GM06990 (cell line): ENCODE measurements at places on chromosomes 4 and X.
A peak's percentile ranks its signal among the peaks of the same experiment; 100 is the strongest.

DNA sequence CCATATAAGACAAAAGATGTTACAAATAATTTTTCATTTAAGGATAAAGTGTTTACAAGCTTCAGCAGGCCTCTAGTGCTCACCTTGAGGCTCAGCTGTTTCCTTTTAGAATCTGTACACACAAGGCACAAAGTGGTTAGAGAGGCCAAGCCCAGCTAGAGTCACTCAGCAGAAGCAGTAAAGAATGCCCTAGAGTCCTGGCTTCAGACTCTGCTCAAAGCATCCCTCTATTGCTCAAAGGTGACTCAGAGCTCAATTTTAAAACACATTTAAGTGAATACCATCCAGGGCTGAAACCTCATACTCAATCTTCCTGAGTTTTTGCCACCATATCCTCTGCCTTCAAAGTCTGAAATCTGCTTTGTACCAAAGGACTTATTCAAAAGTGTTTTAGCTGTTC lies 22.6 kb upstream of the PHF8 start:
- no peak for DNase-seq

DNA sequence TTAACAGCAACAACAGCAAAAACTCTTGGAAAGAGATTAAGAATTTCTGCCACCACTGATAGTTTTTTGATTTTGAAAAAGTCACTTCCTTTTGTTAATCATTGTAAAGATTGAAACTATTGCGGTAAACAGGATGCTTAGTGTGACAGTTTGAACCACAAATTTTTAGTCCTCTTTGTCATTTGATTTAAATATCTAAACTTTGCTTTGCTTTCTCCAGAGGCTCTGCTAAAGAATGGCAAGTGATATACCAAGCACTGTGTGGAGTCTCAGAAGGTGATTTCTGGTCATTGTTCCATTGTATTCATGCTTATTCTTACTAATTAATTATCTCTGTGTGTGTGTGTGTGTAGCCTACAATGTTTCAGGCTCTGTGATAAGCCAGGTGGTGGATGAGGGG lies 155.6 kb downstream of the BMPR1B start:
- DNase-seq = no peak

DNA sequence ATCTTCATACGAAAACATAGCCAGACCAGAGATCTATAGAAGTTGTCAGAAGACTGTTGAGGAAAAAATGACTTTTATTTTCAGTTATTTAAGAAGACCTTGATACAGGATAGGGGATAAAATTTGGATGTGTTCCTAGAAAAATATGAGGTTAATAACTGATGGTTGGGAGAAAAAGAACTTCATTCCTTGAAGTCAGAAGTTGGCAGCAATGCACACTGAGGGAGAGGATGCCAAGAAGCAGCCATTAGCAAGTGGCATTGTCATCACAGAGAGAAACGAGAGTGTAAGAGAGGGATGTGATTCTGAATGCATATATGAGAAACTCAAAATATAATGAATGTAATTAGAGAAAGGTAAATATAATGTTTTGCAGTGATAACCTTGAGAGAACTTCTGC lies 382.1 kb upstream of the EPHA5 start:
- DNase-seq = no peak

DNA sequence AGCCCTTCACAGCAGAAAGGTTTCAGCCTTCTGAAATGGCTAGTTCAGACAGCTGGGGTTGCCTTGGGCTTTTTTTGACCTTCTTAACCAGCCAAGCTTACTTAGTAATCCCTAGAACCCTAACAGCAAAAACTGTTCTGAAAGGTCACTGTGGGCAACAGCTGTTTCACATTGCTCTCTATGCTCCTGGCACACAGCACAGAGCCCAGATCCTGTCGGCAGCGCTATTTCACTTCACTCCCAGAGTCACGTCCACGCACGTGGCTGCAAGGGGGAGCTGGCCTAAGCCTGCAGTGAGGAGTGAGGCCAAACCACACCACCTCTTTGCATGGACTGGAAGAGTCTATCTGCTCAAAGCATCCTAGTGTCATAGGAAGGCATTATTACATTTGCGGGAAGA lies 32.0 kb upstream of the STS start:
- DNase-seq = peak; percentile 72

DNA sequence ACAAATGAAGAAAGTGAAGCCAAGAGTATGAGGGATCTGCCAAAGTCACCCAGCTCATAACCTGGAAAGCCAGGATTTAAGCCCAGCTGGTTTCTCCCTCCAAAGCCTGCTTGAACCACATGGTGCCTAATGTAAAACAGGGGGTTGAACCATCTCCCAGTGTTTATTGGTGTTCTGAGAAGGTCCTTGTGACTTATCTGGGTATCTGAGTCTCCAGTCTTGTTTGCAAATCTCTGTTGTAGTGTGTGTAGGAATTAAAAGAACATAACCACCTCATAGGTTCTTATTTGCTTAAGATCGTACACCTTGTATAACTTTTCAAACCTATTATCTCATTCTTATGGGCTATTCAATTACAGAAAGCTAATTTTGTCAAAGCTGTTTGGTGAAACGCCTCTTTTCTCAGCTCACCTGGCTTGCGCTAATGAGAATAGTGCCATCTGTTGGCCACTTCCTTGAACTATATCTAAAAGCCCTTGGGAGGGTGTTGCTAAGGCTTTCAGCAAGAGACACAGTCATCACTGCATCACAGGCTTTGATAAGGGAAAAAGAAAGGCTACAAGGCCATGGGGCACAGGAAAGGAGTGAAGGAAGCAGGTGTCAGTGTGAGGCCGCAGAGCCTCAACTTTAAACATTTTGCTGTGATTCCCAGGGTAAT lies 34.0 kb downstream of the ETDB start:
- DNase-seq = no peak

DNA sequence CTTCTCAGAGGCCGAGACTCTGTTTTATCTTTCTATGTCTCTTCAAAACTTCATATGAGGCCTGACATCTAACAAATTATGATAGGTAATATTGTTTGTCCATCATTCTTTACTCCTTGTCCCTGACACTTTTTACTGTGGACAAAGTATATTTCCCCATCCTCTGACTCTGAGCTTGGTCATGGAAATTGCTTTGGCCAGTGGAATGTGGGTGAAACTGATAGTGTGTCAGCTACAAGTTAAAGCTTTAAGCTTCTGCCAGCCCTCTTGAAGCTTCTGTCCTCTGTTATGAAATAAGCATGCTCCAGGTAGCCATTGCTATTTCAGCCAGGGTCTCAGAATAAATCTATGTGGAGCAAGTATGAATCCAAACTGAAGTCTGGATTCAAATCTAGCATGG lies 604.6 kb downstream of the BCOR start:
- no peak for DNase-seq

GRCh38 chr4:38663801-38664705 lies at the start of gene KLF3:
Gene KLF3, plus strand, starts transcription at chr4:38664199. Its CDS starts 16,427 bp downstream, at chr4:38680626.
- peak; percentile 72 for DNase-seq

DNA sequence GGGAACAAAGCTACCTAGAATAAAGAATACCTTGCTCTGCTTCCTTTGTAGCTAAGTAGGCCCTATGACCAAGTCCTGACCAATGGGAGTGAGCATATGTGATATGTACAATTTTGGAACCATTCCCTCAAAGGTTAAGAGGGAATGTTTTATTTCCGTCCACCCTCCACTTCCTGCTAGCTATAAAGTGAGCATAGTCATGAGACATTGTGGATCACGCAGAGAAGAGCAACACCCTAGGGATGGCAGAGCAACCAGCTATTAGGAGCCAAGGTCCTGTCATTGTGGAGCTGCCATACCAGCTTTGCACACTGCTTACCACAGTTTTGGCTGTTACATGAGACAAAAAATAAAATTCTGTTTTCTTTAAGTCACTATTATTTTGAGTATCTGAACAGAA lies 45.8 kb upstream of the RNF128 start:
- DNase-seq = no peak

DNA sequence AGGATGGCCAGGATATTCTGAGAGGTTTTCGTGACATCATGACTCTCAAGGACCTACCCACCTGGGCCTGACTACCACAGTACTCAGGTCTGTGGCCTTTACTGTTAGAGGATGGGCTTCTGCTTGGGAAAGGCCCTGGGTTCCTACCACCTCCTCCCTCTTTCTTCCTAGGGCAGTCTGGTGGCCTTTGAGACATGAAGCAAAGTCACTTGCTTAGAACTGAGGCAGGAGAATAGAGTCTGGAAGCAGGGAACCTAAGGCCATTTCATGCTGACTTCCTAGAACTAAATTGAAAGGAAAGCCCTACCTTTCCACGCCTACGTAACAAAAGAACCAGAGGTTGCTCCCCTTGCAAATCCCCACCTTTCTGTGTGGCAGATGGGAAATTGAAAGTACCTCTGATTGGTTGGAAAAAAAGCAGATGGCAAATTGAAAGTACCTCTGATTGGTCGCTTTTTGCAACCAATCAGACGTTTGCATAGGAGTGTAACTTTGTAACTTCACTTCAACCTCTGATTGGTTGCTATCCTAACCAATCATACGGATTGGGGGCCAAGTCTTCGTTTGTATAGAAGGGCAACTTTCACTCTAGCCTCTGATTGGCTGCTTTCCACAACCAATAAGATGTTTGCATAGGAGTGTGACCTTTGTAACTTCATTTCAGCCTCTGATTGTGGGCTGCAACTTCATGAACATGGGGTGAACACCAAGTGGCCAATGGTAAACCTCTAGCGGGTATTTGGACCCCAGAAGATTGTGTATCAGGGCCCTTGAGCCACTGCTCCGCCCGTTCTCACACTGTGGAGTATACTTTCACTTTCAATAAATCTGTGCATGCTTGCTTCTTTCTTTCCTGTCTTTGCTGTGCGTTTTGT lies 9.9 kb upstream of the AKAP14 start:
- DNase-seq = no peak

DNA sequence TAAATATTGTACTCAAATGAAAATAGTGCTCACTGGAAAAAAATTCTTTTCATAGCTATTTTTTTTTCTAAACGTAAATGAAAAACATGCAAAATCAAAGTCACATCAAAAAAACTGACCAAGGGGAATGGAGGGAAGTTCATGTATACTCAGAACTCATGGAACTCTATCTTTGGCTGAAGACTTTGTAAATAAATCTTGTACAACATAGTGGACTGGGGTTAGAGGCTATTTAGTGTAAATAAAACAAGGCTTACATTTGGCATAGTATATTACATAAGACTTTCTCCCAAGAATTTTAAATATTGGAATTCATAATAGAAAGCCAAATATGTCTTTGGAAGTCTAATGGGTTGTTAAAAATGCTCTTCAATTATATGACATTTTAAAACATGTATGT lies 59.8 kb upstream of the PDE5A start:
- no peak for DNase-seq

DNA sequence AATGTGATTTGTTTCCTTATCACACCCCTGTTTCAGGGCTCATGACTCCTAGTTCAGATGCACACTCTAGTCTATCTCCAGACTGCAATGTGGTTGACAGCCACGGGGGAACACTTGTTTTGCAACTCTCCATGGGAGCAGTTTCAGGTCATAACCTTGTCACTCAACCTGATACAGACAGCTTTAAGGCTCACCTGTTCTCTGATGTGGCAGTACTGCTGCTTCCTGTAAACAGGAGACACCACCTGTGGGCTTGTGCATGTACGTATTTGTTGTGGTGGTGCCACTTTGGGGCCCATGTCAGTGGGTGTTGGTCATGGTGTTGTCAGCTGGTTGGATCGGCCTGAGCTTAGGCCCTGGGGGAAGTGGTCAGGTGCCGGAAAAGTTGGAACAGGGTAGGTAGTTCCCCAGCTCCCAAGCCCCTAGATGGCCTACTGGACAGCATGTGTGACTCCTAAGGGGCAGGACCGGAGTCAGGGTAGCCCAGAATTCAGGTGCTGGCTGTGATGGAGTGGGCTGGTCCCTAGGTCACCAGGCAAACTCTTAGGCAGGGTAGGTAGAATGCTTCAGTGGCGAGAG lies 46.2 kb downstream of the FAM9B start:
- no peak for DNase-seq
